Lung (tissue), 17 donors: ENCODE measurements at places on chromosomes 5 and 9. TPM values are rescaled to one million over a fixed set of nuclear protein-coding genes. Genes with fewer than 3 reads are reported as not detected.

IL13 gene
- total RNA-seq = not detected

C1QTNF2 gene
- total RNA-seq = 3.0 TPM

RNF183 gene
- total RNA-seq = 0.25 TPM

DNA sequence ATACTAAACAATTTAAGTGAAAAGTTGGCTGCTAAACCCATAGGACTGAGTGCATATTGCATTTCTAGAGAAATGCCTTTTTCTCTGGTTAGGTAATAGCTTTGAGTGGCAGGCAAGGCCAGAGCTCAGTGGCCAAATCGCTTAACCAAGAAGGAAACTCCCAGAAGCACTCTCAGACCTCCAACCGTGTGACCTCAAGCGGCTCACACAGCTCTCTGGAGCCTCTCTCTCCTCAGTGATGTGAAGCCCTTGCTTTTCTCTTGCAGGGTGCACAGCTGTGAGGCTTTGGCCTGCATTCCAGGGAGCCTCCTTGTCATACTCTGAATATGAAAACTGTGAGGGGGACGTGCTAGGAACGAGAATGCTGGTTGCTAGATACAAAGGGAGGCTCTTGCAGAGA is 106.7 kb downstream of the INSYN2B start:
- DNase-seq = peak; percentile 35
- no peak overlapping the region for H3K27ac ChIP-seq
- H3K27me3 ChIP-seq = no peaks in the 10 kb centered on the region
- peaks cover 9% of the 10 kb centered on the region for H3K4me1 ChIP-seq
- H3K4me3 ChIP-seq = no peak overlapping the region

GRCh38 chr9:29750062-29750461 is 2176.8 kb upstream of the C9orf72 start:
- H3K4me1 ChIP-seq = no peaks in the 10 kb centered on the region
- H3K4me3 ChIP-seq = no peak overlapping the region
- H3K27me3 ChIP-seq = no peaks in the 10 kb centered on the region
- no peaks in the 10 kb centered on the region for H3K36me3 ChIP-seq
- DNase-seq = no peak

DNA sequence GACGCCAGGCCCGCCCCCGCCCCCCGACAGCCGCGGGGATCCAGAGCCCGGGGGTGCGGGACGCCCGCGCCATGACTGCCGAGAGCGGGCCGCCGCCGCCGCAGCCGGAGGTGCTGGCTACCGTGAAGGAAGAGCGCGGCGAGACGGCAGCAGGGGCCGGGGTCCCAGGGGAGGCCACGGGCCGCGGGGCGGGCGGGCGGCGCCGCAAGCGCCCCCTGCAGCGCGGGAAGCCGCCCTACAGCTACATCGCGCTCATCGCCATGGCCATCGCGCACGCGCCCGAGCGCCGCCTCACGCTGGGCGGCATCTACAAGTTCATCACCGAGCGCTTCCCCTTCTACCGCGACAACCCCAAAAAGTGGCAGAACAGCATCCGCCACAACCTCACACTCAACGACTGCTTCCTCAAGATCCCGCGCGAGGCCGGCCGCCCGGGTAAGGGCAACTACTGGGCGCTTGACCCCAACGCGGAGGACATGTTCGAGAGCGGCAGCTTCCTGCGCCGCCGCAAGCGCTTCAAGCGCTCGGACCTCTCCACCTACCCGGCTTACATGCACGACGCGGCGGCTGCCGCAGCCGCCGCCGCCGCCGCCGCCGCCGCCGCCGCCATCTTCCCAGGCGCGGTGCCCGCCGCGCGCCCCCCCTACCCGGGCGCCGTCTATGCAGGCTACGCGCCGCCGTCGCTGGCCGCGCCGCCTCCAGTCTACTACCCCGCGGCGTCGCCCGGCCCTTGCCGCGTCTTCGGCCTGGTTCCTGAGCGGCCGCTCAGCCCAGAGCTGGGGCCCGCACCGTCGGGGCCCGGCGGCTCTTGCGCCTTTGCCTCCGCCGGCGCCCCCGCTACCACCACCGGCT is 1.0 kb downstream of the FOXE1 start:
- peaks cover 85% of the 10 kb centered on the region for H3K27me3 ChIP-seq
- no peaks in the 10 kb centered on the region for H3K4me1 ChIP-seq
- H3K36me3 ChIP-seq = no peaks in the 10 kb centered on the region
- H3K4me3 ChIP-seq = no peak overlapping the region

- no peak overlapping the region for H3K4me3 ChIP-seq
- H3K4me1 ChIP-seq = peaks cover 2% of the 10 kb centered on the region
- DNase-seq = no peak
- H3K36me3 ChIP-seq = no peaks in the 10 kb centered on the region
- H3K27ac ChIP-seq = no peak overlapping the region
- no peaks in the 10 kb centered on the region for H3K27me3 ChIP-seq
Measured at GRCh38 chr5:175844174-175844573, 27.2 kb upstream of the CPLX2 start.

- H3K4me3 ChIP-seq = no peak overlapping the region
- no peak overlapping the region for H3K27ac ChIP-seq
- H3K27me3 ChIP-seq = no peaks in the 10 kb centered on the region
- peak; percentile 67 for DNase-seq
Measured at GRCh38 chr5:10339058-10339811, 14.3 kb upstream of the MARCHF6 start.

GRCh38 chr9:84570482-84571154 is 98.9 kb upstream of the NTRK2 start:
- H3K36me3 ChIP-seq = no peaks in the 10 kb centered on the region
- DNase-seq = no peak
- peaks cover 2% of the 10 kb centered on the region for H3K4me1 ChIP-seq
- peaks cover 4% of the 10 kb centered on the region for H3K27me3 ChIP-seq

DNA sequence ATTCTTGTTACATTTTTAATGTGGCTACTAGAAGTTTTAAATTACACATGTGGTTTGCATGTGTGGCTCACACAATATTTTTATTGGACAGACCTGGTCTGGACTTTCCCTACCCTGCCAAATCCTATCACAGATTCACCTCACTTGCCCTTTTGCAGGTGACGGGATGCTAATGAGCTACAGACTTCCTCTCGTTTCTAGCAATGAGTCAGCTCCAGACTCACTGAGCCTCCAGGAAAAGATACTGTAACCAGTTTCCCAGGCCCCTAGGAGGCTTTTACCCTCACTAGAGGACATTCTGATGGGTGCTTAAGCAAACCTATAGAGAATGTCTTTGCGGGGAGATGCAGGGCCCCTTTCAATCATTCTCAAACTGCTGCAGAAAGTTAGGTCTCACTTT is 135.4 kb downstream of the WDR41 start:
- no peak for DNase-seq
- H3K27ac ChIP-seq = no peak overlapping the region
- H3K4me3 ChIP-seq = no peak overlapping the region
- no peaks in the 10 kb centered on the region for H3K27me3 ChIP-seq
- no peaks in the 10 kb centered on the region for H3K4me1 ChIP-seq
- H3K36me3 ChIP-seq = no peaks in the 10 kb centered on the region

- H3K36me3 ChIP-seq = no peaks in the 10 kb centered on the region
- H3K4me3 ChIP-seq = no peak overlapping the region
- peak overlapping the region; percentile 95 for H3K27ac ChIP-seq
- H3K4me1 ChIP-seq = peaks cover 19% of the 10 kb centered on the region
Measured at GRCh38 chr5:134439210-134439654, 27.6 kb upstream of the CDKN2AIPNL start.
